ENCODE measurements at places on chromosomes 4 and X.

DNA sequence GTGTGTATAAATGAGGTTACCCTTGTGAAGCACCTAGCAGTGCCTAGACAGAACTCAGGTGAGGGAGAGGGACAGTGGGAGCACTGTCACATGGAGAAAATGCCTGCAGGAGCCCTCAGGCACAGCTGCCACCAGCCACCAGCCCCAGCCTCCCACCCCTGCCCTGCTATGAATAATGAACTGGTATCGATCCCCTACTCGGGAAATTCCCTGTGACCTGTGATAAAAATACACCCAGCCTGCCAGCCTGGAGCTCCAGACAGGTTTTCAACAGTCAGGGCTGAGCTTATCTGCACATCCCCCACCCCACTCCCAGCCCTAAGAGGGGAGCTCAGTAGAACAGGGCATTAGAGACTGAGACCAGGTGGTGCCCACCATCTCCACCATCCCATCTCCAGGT, 159.6 kb upstream of the PJA1 start:
- no peak for DNase-seq

DNA sequence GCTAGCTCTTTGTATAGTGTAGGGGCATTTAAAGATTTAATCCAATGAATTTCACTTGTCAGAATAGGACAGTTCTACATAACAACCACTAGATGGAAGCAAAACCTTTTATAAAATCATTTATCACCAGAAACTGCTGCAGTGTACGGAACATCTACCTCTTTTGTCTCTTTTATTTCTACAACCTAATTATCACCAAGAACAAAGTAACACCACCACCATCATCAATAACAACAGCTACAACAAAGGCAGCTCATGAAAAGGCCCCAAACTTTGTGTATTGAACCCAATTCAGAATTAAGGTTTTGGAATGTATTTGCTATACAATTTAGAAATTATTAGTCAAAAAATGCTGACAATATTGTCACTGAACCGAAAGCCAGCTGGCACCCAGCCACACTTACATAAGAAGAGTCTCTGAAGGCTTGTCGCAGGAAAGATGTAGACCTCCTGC, 260.9 kb upstream of the RPS6KA3 start:
- no peak for DNase-seq

DNA sequence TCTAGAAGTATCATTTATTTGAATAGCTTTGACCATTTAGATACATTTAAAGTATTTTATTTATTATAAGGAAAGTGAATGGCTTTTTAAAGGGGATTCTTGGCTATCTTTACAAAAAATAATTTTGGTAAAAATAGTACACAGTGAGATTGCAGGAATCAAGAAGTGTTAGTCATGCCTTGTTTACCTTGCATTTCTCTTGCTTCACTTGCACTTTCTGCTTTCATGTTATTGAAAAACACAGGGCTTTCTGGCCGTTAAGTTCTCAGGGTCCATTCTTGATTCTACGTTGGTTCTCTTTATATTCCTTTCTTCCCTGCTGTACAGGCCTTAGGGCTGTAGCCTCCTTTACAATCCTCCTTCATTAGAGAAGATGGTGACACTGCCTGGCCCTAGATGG, 21.8 kb upstream of the SEC24D start:
- no peak for DNase-seq

DNA sequence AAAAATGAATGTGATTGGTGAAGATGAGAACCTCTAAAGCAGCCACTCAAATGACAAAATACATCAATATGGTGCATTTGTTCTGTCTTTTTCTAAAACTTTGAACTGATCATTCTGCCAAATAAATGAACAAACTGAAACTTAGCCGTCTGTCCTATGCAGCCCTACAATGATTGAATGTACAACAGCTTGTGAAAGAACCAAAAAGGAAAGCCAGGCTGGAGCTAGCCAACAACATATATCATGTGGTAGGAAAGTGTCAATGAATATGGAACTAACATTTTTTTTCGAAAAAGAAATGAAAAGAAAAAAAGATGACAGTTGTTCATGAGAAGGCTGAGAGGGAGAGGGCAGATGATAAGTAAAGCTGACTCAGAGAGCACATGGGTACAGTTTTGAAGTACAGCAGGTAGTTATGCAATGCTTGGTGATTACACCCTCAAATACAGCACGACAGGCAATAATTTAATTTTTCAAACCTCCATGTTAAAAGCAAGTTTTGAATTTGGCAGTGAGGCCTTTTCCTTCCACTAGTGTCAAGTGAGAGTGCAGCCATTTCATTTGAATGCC, 21.2 kb upstream of the SLC7A11 start:
- no peak for DNase-seq

DNA sequence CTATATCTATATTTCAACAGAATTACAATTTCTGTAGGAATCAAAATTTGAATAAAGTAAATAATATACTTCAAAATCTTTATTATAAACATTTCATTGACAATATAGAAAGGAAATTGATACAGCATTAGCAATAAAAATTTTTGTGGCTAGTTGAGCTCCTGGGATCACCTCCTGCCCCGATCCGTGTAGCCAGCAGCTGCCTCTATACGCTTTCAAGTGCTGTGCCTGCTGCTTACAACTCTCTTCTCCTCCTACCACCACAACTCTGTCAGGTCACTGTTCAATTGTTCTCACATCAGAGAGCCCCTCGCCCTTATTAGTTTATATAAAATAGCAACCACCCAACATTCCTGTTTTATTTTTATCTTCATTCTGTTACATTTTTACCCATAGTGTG, 27.6 kb downstream of the INPP4B start:
- DNase-seq: no peak

DNA sequence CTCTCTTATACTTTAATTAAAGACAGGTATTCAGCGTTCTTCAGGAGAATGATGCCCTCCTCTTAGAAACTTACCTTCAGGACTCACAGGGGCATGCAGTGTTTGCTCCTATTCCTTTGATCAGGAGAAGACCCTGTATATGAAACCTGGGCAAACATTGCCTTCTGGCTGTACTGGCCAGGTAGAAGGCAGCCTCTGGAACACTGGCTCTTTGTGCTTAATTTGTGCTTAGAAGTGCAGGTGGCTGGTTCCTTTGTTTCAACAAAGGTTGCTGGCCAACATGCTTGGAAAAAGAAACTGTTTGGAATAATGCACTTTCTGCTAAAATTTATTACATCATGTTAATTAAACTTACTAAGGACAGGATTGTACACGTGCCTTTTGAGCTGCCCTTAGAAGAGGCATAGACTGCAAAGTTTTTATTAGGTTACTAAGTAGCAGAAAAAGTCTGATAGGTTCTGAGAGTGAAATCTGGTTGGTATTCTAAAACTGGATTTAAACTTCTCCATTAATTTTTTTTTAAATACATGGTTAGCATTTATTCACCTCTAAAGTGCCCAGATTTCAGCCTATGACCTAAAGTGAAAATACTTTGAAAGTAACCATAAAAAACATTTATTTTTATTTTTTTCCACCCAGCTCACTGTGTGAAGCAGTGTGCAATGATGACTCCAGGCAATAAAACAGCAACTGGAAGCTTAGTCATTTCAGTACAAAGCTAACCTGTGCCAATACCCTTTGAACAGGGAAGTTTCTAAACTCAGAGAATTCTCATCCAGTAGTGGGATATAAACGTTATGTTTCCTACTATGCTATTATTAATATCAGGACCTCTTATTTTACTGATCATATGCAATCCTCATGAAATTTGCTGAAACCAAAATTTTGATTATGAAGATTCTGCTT, 11.3 kb downstream of the RASSF6 start:
- no peak for DNase-seq

GRCh38 chr4:182194091-182194824, 48.9 kb upstream of the TENM3 start:
- DNase-seq: no peak

- no peak for DNase-seq
Measured at GRCh38 chr4:129738175-129738574, 642.2 kb downstream of the C4orf33 start.

DNA sequence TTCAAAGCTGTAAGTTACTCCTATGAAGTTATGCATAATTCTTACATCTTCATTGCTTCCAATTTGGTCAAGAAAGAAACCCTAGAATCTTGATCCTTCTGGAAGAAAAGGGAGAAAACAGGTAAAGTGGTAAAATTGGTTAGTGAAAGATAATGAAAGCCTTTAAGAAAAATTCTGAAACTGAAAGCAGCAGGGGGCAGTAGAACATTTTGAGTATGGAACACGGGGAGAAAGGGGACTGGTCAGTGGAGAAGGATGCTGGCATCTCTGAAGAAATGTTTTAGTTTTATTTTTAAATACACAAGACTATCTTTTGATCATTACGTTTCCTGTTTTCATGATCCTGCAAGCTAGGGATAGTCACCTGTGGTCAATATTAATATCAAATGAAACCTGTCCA, 54.3 kb downstream of the SLIT2 start:
- no peak for DNase-seq

DNA sequence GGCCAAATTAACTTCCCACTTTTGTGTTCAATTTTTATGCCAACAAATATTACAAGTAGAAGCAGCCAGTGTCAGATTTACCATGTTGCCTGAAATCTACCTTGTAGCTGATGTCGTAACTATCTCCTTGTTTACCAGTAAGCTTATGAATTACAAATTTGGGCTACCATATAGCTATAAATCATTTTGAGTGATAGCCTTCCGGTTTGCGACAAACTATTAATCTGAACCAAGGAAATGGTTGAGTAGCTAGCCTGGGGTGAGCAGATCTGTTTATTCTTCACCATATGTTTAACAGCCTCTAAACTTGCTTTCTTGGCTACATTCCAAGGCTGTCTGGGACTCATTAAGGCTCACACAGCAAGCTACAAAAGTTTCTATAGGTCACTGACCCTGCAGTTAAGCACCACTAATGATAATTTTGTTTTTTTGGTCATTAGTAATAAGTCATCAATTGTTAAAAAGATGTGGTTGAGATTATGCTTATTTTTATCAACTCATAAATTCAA, 218.7 kb upstream of the SPOCK3 start:
- no peak for DNase-seq

GRCh38 chr4:1471443-1472147, 65.4 kb upstream of the NKX1-1 start:
- peak; percentile 19 for DNase-seq

GRCh38 chr4:38791010-38791409, 8.2 kb upstream of the TLR10 start:
- no peak for DNase-seq

- no peak for DNase-seq
Measured at GRCh38 chrX:139025816-139026215, 314.3 kb upstream of the FGF13 start.

DNA sequence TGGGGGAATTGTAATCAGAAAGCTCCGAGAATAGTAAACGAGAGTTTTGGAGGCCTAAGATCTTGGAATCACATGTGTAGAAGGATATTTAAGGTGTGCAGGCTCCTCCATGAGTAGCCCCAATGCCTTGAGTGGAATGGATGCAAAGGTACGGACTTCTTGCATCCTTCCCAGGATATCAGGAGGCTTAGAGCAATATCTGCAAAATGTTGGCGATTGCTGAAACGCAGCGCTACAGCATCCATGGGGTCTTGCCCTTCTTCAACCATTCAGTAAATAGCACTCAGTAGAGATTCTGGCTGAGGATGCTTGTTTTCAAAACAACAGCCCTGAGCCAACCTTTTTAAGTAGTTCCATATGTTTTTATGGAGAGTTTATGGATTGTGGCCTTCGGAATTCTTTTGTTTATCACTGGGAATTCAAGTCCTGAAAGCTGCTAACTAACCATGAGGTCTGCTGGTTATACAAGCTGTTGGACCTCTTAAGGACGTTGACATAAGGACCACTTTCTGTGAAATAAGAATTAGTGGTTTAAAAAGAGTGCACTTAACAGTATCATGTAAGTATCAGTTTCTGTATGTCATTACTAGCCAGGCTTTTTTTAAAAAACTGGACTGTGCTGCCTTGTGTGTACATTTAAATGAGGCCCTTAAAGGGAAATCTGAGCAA, 228.8 kb upstream of the PGRMC2 start:
- no peak for DNase-seq

DNA sequence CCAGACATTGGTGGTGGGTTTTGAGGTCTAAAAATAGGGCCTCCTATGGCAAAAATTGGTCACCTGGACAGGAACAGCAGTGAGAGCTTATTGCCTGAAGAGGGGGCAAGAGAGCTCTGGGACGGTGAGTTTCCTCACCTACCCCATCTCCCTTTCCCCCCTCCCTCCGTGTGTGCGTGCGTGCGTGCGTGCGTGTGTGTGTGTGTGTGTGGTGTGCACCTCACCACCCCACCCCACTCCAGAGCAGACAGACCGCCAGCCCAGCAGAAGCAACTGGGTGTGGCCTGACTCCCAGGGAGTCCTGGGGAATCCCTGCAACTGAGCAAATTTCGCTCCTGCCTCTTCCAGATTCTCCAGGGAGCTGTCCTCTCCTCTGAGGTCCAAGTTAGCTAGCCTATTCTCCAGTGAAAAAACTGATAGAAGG, 44.7 kb downstream of the PRPS1 start:
- DNase-seq: peak; percentile 68

DNA sequence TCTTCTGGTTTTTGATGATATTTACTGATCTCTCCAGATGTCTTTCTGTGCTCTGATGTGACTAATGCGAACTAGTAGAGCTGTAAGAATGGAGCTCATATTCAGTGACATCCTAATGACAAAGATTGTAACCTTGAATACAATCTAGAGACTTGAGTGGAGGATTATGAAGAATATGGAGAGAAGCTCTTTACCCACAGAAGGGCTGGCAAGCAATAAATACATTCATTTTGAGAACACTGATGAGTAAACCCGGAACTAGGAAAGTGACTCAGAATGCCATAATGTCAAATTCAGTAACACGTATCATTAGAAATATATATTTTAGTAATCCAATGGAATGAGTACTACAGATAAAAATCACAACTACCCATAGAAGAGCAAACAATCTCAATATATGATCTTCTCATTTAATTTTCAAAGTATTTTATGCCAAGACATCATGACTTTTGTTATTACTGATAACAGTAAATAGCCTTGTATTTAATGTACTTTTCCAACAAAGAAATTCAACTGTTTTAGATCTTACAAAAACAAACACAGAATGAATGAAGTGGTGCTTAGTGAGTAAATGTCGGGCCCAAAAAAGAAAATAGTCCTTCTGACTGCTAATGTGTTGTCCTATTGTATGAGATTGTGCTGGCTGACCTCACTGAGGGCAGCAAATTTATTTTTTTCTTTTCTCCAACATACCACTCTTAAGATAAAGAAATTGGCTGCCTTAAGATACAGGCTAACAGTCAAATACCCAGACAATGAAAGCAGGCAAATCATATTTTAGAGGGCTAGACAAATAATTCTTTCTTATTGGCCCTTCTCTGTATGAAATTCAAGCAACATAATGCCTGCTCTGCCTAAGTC, 49.2 kb upstream of the HDAC8 start:
- DNase-seq: no peak

- no peak for DNase-seq
Measured at GRCh38 chrX:85288992-85289723, 45.4 kb downstream of the ZNF711 start.

DNA sequence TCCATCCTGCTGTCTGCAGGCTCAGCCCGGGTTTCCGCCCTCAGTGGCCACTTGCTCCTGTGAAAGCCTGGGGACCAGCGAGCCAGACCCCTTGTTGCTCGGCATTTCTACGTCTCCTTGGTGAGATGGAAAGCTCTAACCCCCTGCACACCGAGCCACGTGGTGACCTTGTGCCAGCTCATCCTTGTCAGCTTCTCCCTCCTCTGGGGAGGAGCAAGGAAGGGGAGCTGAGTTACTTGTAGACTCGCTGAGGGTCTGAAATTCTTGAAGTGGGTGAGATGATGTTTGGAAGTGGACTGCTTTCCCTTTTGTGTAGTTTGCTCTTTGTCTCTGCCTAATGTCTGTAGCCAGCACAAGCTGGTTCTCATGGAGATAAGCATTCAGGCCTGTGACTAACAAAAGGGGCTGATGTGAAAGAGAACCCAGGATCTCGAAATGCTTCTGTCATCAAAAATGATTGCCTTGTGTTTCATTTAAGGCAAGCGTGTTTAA, 29.3 kb downstream of the RGS12 start:
- DNase-seq: no peak

GRCh38 chrX:118928151-118928550, 46.3 kb upstream of the LONRF3 start:
- DNase-seq: no peak
